ENCODE measurements at places on chromosomes 3 and 15.

DNA sequence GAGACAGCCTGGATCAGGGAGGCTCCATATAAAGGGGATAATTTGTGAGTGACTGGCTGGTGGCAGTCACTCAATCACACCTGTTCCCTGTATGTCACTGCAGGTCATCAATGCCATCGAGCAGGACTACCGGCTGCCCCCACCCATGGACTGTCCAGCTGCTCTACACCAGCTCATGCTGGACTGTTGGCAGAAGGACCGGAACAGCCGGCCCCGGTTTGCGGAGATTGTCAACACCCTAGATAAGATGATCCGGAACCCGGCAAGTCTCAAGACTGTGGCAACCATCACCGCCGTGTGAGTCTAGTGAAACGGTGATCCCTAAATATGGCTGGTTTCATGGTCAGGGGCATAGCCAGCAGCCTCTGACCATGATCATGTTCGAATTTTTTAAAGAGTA is 453.2 kb downstream of the EPHB1 start:
- DNase-seq: no peak

DNA sequence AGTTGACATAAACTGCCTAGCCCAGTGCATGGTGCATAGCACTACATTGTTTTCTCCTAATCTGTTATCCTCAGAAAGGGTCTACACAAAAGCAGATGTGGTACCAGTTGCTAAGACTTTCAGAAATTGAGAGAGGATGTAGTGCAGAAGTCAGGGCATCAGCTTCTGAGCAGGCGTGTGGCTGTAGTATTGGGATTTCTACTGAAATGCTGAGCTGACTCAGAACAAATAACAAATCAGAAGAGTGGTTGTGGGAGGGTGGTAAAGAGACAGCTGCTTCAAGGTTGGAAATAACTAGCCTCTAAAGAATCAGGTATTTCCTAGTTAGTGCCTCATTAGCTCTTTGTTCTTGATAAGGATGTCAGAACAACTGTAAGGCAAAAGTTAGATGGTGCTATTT is 161.3 kb downstream of the AKAP13 start:
- DNase-seq: no peak

DNA sequence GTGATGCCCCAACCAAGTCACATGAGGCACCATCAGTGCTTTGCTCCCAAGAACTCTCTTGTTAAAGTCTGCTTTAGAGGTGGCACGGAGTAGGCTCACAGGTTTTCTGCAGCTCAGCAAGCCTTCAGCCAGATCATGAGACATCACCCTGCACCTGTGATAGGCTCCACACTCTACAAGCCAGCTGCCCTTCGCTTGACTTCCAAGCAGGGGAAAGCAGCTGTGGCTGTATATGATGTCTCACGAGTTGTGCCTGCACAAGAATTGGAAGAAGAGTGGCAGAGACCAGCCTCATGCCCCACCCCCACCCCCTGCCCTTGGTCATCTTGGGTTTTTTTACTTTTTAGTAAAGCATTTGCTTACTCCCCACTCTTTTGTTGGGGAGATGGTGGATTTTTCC is 22.5 kb downstream of the MRPS11 start:
- no peak for DNase-seq

DNA sequence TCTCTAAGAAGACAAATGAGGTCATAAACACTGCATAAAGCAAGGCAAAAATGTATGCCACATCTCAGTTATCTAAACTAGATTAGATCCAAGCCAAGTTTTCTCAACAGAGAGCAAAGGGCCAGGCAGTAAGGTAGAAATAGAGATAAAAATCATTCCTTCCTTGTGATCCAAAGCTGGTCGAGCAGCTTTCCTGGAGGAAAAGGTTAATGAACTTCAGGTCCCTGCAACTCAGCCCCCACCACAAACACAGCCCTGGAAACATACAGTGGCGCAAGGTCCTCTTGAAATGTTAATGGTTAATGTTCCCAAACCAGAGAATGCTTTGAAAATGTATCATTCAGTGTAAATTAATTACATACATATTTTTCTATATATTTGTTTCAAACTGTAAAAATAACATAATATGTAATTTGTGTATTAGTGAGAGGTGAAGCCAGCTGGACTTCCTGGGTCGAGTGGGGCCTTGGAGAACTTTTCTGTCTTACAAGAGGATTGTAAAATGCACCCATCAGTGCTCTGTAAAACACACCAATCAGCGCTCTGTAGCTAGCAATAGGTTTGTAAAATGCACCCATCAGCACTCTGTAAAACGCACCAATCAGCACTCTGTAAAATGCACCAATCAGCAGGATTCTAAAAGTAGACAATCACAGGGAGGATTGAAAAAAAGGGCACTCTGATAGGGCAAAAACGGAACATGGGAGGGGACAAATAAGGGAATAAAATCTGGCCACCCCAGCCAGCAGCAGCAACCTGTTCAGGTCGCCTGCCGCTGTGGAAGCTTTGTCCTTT is 17.1 kb downstream of the LYSMD2 start:
- no peak for DNase-seq

- DNase-seq: no peak
Measured at GRCh38 chr3:116958291-116958690, 248.7 kb downstream of the TUSC7 start.

- DNase-seq: no peak
Measured at GRCh38 chr15:70238917-70239316, 141.2 kb upstream of the TLE3 start.

GRCh38 chr15:101149864-101150722 is 101.8 kb downstream of the CHSY1 start:
- no peak for DNase-seq

Measured in NCI-H526 treated with DMSO at 0.1 percent for 48 hours (cell line).